ENCODE measurements at places on chromosomes 7 and 10.

GRCh38 chr7:44320141-44320540, 5.3 kb downstream of the CAMK2B start:
- DNase-seq, result no peak

DNA sequence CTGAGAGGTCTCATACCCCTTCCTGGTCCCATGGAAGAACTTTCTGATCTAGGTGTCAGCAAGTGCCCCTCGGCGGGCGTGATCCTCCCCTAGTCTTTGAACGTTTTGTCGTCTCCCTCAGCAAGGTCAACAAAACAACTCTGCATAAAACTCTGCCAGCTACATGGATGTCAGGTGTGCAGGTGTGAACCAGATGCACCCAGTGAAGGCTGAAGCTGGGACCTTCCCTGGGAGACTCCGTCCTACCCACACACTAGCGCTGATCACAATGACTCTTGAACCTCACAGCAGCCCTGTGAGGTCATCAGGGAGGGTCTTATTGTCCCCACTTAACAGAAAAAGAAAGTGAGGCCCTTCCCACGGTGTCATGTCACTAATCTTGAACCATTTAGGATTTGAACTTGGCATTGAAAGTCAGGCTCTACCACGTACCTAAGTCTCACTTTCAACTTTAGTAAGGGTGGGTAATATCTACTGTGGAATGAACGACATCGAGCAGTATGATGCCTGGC, 68.1 kb downstream of the VSTM4 start:
- no peak for DNase-seq

DNA sequence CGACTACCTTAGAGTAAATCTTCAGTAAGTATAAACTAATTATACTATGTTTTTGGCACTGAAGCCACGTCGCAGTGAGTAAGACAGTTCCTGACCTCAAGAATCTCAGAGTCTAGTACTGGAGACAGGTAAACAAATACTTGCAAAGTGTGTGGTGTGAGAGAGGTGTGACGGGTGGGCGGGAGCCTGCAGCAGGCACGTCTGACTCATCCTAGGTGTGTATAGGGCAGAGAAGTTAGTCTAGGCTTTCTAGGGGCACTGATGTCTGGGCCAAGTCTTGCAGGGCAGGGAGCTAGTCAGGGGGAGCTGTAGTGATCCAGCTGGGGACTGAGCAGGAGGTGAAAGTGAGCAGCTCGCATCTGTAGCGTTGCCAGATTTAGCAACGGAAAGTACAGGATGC, 35.9 kb upstream of the SFTPD start:
- DNase-seq, result no peak

DNA sequence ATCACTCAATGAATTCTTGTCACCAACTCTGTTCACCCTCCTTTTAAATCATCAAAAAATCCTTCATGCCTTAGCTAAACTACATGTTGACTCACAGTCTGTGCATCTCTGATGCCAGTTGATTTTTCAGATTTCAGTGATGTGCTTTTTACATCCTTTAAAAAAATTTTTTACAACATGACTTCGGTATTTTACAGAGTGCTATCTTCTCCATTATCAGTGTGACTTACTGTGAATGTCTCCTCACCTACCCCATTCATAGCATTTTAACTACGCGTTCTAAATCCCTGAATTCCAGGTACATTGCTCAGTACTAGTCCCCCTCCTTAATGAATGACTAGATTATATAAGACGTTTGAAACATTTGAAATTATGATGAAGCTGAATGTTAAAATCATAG, 98.7 kb downstream of the DNAH11 start:
- no peak for DNase-seq

- DNase-seq, result no peak
Measured at GRCh38 chr10:79399223-79399831, 46.1 kb downstream of the ZCCHC24 start.

- no peak for DNase-seq
Measured at GRCh38 chr10:43078986-43079273, 2.1 kb downstream of the RET start.

- DNase-seq, result no peak
Measured at GRCh38 chr7:17787257-17787656, 153.0 kb downstream of the SNX13 start.

- no peak for DNase-seq
Measured at GRCh38 chr10:21502348-21502740, 23.1 kb downstream of the SKIDA1 start.

DNA sequence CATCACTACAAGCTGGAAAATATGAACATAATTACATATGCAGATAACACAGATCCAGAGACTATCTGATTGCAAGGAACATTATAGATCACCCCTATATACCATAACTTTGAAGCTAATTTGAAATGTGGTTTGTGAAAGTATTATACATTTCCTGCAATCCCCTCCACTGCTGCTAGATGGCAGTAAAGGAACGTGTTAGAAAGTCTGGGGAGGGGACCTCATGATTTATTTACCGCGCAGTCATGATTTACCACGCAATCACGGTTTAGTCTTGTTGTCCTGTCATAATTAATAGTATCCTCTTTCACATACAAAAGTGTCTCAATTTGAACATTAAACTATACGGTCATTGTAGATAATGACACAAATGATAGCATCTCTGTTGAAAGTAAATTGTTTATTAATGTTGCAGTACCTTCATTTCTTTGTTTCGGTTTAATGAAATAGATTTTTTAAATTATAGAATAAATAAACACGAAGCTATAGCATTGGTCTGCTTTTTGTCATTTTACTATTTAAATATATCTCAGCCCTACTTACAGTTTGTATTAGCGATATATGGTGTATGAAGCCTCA, 145.3 kb upstream of the PRSS1 start:
- no peak for DNase-seq

- no peak for DNase-seq
Measured at GRCh38 chr10:29387269-29387668, 98.4 kb downstream of the LYZL1 start.
